ENCODE measurements at places on chromosomes 7 and 10.

DNA sequence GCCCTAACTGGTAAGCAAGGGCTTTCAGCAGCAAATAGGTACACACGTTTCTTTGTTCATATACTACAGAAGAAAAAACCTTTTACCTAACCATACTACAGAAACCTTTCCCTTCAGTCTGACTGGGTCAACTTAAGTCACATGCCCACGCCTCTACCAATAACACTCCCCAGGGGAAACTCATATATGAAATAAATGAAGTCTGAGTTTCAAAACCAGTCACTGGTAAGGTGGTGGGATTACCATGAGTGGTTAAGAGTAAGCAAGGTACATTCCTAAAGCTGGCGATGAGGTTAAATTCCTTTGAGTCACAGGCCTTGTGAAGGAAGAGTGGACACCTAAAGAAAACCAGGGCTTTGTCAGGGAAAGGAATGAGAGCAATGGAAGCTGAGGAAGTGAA is 21.4 kb upstream of the KIF20B start:
- DNase-seq, result no peak

DNA sequence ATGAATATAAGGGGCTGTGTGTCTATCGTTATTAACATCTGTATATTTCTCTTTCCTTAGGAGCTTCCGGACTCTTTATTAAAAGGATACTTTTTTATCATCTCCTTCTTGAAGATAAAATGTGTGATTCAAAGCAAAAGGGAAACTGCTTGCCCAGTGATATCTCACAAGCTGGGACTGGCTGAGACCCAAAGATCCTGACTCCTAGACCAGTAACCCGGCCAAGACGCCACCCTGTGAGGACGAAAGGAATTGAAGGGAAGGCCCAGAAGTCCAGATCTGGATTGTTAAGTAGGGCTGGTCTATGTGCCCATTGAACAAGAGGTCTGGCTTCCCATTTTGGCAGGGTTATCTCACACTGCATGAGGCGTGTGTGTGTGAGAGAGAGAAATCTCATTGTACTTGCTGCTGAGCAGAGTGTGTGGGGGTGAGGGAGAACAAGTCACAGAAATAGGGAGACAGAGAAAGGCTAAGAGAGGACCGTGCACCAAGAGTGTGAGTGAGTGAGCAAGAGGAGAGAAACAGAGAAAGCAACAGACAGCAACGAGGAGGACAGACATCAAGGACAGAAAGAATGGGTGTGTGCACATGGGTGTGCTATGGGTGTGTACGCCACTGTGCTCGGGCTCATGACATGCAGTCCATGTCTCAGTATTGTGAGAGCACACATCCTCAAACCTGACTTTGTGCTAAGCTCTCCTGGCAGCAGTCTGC is 75.4 kb downstream of the PLXNA4 start:
- DNase-seq, result no peak

DNA sequence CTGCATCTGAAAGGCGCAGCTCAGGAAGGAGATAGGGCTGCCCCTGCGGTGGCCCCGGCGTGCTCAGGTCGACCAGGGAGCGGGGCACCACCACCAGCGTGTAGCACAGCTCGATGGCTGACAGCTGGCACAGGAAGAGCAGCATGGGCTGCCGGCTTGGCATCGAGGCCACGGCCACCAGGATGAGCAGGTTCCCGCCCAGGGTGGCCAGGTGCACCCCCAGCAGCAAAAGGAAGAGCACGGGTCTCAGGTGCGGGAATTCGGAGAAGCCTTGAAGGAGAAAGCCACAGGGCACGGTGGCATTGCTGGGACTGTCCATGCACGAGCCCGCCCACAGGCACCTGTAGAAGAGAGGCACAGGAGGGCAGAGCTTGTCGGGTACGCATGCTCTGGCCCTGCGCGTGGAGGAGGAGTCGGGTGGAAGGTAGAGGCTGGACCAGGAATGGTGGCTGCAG is 33.9 kb downstream of the TAS2R41 start:
- DNase-seq, result no peak

DNA sequence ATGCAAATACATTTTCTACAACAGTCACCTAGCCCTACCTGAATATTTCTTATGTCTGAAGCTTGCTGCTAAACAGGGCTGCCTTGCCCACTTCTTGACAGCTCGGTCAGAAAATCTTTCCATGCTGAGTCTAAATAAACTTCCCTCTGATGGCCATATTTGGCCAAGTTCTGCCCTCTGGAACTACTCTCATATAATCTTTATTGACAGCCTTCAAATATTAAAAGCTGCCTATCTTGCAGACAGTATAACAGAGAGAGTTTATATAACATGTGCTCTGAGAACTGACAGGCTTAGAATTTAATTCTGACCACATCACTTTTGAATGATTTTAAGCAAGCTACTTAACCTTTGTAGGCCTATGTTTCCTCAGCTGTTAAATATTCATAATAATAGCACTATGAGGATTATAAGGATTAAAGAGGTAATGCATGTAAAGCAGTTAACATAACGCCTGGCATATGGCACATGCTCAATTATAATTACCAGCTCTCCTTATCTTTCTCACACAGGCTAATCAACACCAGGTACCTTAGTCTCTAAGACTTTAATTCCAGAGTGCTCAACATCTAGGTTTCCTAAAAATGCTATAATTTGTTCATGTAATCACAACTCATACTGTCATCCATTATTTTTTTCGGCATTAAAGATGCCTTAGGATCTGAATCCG is 334.1 kb downstream of the HPSE2 start:
- no peak for DNase-seq

GRCh38 chr10:35574924-35575352 is 30.2 kb upstream of the GJD4 start:
- no peak for DNase-seq

GRCh38 chr7:91307467-91307866 is 43.2 kb downstream of the FZD1 start:
- no peak for DNase-seq

GRCh38 chr10:85149766-85150165 is 821.4 kb downstream of the CCSER2 start:
- no peak for DNase-seq

GRCh38 chr10:71512312-71512711 is 115.6 kb downstream of the CDH23 start:
- DNase-seq, result no peak

GRCh38 chr7:116261904-116262303 is 51.6 kb downstream of the TES start:
- DNase-seq, result no peak

DNA sequence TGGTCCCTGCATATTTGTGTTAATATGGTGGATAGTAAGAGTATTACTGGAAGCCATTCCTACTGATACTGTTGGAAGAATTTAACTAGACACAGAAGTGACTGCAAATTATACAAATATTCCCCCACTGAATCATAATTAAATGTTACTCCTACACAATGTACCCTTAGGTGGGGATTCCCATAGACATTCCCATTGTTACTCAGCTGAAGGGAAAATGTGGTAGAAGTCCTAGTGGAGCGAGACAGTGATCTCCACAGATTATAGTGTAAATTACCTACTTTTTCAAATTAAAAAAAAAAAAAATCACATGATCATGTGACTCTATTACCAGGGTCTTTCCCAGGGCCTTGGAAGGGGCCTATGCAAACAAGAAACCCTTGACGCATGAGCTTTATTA is 611.8 kb downstream of the LRMDA start:
- DNase-seq, result no peak

- no peak for DNase-seq
These were observed 27.8 kb downstream of the CAV1 start for GRCh38 chr7:116552602-116553001.

GRCh38 chr10:66931949-66932343 is 6.1 kb downstream of the LRRTM3 start:
- DNase-seq, result no peak

GRCh38 chr7:144063710-144064109 is 5.9 kb upstream of the OR2A25 start:
- no peak for DNase-seq

GRCh38 chr7:42263971-42264370 is 27.0 kb upstream of the GLI3 start:
- DNase-seq, result no peak

GRCh38 chr7:105218939-105219770 is 169.6 kb downstream of the SRPK2 start:
- DNase-seq, result no peak

Measured in CD4-positive, alpha-beta T cell treated with Interleukin-4 for 4 hours (primary cell).